Nucleus accumbens (tissue), 56 donors: ENCODE measurements at places on chromosomes 7 and 10.

- no peak for DNase-seq
These were observed 4.0 kb downstream of the SNCG start for GRCh38 chr10:86962136-86962980.

- DNase-seq, result no peak
These were observed 103.1 kb upstream of the PARD3 start for GRCh38 chr10:34918060-34918775.

- DNase-seq, result no peak
These were observed 151.1 kb downstream of the ELMO1 start for GRCh38 chr7:37297546-37297945.

- DNase-seq, result no peak
These were observed 823.5 kb downstream of the GRID1 start for GRCh38 chr10:85542936-85543730.

GRCh38 chr7:132412435-132412834 is 163.8 kb downstream of the PLXNA4 start:
- no peak for DNase-seq

DNA sequence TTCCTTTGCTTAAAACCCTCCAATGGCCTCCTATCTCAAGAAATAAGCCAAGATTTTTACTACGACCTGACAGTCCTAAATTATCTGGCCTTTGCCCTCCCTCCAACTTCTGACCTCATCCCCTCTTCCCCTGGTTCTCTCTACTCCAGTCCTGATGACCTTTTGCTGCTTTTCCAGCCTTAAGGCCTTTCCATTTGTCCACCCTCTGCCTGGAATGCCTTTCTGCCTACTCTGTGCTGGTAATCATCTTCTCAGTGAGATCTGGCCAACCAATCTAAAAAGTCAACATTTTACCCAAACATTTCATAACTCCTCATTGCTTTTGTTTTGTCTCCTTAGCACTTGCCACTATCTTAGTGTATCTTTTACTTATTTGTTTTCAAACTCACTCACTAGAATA is 75.7 kb downstream of the VPS41 start:
- no peak for DNase-seq

- DNase-seq, result no peak
These were observed 40.0 kb upstream of the FOXL3 start for GRCh38 chr7:249989-250388.

GRCh38 chr10:86333826-86334487 is 32.6 kb downstream of the GRID1 start:
- DNase-seq, result no peak
